ENCODE measurements at places on chromosomes 12 and 14. TPM values are rescaled to one million over a fixed set of nuclear protein-coding genes. Genes with fewer than 3 reads are reported as not detected.

DNA sequence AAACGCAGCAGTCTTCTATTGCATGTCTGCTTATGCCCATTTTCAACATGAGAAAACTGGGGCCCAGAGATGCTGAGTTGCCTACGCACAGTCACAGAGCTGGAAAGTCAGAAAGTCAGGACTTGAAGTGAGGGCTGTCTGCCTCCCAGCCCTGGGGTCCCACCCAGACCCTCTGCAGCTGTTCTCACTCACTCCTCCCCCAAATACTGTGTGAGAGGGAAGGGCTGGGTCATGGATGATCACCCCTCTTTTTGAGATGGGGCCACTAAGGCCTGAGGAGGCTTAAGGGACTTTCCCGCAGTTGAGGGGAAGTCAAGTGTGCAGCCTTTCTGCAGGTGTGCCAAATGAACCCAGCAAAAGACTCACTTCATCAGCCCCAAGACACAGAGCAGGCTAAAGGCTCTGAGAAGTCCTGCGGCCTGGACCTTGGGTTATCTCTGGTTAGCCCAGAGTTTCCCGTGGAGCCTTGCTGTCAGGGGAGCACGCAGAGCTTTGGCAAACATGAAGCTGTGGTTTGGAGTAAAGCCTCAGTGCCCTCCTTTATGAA, 18.7 kb downstream of the DTX1 start:
- DNase-seq = no peak

DNA sequence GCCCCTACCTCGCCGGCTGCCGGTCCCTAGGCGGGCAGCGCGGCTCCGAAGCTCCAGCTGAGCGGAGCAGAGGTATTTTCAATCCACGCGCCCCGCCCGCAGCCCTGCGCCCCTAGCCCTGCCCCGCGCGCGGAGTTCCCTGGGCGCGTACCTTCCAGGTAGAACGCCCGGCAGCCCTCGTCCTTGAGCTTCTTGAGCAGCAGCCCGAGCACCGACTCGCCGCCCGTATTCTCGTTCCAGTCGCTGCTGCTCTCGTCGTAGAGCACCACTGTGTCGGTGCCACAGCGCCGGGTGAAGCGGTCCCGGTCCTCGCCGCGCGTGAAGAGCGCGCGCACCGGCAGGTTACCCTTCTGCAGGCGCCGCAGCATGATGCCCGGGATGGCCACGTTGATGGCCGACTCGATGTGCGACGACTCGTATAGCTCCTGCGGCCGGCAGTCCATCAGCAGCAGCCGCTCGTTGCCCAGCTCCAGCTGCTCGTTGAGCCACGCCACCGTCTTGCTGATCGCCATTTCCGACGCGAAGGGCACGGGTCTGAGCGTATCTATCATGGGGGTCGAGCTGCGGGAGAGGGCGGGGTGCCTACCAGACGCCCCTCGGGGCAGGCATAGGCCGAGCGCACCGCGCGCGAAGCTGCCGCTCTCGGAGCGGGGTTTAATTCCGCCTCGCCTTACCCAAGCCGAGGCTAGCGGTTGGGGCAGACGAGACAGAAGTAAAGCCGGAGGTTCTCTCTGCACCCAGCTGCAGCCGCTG, 636 bp downstream of the DUSP6 start:
- DNase-seq = no peak

The CCDC197 gene
- not detected for polyA plus RNA-seq

The ARHGEF40 gene
- polyA plus RNA-seq = 9.8 TPM

The ARHGEF25 gene
- 1.3 TPM for polyA plus RNA-seq

The TAS2R8 gene
- polyA plus RNA-seq = not detected

DNA sequence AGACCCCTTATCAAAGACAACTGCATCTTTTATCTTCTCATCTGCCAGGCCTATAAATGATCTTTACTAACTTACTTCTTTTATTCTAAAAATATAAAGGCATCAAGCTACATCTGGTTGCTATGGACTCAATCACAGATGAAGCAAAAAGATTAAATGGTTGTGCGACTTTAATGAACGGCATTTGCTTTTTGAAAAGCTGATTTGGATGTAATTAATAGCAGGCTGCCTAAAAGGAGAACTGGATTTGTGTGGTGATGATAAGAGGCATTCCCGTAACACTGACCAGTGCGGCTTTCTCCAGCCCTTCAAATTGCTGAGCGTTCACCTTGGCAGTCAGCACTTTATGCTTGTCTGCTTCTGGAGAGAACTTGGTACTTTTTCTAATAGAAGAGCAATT, 103.8 kb downstream of the ARMH4 start:
- no peak for DNase-seq

- DNase-seq = no peak
Measured at GRCh38 chr14:57418999-57419398, 28.6 kb downstream of the NAA30 start.
